ENCODE measurements at places on chromosomes 16 and 17.

GRCh38 chr16:85330694-85331188, 218.5 kb upstream of the CIBAR2 start:
- DNase-seq: no peak

DNA sequence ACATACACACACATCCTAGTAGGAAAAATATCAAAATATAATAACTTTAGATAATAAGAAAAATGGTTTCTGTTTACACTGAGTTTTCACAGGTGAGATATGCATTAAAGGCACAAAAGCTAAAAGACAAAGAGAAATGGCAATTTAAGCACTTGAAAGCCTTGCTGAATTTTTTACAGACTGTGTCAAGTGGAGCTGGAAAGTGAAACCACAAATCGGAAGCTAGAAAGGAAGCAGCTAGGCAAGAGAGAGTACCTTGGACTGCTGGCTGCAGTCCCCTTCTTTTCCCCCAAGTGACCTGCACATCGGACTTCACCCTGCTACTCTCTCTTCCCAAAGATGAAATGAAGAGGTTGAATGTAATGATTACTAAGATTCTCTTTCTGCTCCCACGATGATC, 135.1 kb downstream of the CDH13 start:
- DNase-seq: no peak

DNA sequence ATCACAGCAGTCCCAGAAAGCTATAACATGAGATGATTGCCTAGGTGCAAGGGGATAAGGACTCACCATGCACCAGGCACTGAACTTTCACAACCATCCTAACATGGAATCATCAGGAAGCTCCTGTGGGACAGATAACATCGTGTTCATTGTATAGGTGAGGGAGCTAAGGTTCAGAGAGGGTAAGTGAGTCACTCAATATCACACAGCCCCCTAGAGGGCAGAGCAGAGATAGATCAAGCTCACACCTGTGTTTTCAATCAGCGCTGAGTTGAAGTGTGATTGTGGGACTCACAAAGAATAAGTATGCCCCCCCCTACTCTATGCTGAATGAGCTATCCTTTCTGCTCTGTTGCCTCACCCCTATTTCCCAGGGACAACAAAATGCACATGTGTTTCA, 377.7 kb upstream of the ERCC4 start:
- DNase-seq: no peak

- no peak for DNase-seq
These were observed 215.1 kb downstream of the PRKCA start for GRCh38 chr17:66517336-66518009.

DNA sequence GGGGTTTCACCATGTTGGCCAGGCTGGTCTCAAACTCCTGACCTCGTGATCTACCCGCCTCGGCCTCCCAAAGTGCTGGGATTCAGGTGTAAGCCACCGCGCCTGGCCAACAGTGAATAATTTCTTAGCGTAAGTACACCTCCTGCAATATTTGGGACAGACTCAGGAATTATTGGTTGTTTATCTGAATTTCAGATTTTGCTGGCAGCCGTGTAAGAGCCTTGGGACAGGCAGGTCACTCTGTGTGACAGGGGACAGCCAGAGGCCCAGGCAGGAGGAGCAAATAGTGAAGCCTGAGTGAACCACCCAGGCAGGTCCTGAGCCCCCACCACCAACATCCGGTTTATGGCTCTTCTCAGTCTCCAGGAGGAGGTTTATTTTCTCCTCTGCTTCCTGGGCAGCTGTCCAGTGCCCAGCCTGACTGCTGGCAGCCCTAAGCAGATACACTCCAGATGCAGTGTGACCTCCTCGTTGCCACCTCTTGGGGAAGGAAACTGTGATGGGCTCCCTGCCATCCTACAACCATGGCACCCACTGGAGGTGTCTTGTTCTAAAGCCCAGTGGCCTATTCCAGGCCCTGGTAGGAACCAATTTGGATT, 26.2 kb upstream of the ADORA2B start:
- DNase-seq: no peak

- DNase-seq: no peak
These were observed 470.2 kb downstream of the PMP22 start for GRCh38 chr17:14794961-14795360.

- DNase-seq: no peak
These were observed 52.9 kb upstream of the KIFC3 start for GRCh38 chr16:57855188-57855587.
